Fibroblast of skin of right biceps (primary cell): ENCODE measurements at places on chromosomes 6 and 20.

DNA sequence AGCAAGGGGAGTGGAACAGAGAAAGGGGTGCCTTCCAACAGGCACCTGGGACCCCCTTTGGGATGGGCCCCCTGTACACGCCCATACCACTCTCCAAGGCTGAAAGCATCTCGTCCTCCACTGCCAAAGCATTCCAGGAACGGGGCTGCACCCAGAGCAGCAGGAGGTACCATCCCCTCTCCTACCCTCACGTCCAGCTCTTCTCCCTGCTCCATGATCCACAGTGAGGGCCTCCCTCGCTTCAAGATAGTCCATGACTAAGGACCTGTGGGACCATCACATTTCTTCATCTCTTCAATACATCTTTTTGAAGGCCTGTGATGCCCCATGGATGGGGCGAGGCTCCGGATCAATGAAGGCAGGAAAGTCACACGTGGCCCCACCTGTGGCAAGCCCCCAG is 209.9 kb downstream of the ANKRD60 start:
- no peak for DNase-seq

- DNase-seq, result no peak
Observed at GRCh38 chr20:46997187-46997586, 102.5 kb downstream of the EYA2 start.

- DNase-seq, result no peak
Observed at GRCh38 chr20:44765701-44766347, 20.2 kb downstream of the KCNK15 start.

- DNase-seq, result no peak
Observed at GRCh38 chr6:145809211-145809610, 5.4 kb downstream of the FBXO30 start.

DNA sequence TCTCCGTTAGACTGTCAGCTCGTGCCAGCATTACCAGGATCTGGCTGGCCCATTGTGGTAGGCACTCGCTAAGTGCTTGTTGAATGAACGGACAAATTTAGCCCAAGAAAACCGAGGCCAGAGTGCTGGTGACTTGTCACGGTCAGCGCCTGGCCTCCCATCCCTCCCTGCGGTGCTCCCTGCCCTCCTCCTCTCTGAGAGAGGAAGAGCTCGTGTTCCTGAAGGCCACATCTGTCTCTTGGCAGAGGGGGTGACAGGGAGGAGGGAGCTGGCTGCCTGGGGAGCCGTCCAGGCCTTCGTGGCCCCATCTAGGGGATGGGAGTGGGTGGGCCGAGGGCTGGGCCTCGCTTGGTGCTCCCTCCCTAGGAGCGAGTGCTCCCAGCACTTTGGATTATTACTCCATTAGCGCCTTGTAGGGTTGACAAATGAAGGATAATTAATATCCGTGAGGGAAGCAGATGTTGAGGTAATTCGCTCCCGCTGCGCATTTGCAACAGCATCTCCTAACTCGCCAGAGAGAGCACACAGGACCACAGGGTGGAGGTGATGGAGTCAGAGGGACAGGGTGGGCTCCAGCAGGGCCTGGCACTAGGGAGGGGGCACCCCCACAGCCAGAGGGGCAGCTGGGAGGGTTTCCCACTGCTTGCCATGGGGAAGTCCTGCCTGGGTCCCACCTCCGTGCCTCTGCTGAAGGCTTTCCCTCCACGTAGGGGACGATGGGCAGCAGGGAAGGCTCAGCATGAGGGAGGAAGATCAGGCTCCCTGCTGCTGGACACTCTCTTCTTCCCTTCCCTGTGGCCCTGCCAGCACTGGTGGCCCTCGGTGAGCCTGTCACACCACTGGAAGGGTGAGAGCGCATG is 37.0 kb downstream of the VSTM2L start:
- DNase-seq, result no peak

DNA sequence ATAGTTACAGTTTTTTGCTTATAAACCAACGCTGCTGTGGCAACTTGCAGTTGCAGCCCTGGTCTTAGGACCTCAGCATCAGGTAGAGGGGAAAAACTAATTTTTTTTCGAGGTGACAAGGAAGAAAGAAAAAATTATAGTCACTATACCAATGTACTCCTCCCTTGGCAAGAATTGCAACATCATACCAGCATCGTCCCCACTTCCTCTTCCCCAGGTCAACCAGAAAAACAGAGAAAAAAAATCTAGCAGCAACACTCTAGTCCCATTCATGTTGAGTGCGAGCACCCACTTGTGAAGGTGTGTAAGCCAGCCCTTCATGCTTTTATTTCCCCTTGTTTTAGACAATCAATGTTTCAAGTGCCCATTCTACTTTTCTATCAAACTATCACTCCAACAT is 13.1 kb upstream of the DCBLD1 start:
- DNase-seq, result no peak

GRCh38 chr20:58619864-58620431 is 31.1 kb upstream of the STX16 start:
- peak; percentile 17 for DNase-seq

- DNase-seq, result peak; percentile 95
Observed at GRCh38 chr6:100084316-100084990, 90.4 kb upstream of the MCHR2 start.

- DNase-seq, result no peak
Observed at GRCh38 chr6:158270389-158271127, 41.7 kb upstream of the TULP4 start.

- DNase-seq, result no peak
Observed at GRCh38 chr6:52523378-52524142, 53.3 kb downstream of the TRAM2 start.

- DNase-seq, result peak; percentile 24
Observed at GRCh38 chr20:47295921-47296426, 60.5 kb downstream of the ZMYND8 start.

DNA sequence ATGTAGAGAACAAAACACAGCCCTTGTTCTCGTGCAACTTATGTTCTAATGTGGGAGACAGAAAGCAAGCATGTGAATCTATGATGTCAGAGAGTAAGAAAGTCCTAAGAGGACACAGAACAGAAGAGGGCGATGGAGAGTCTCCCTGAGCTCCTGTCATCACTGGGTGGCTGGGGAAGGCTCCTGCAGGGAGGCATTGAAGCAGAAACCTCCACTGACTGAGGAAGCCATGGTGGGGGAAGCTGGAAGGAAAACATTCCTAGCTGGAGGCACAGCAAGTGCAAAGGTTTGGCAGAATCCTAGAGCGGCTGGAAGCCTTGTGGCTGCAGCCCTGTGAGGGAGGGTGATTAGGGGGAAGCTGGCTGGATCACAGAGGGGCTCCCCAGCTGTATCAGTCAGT is 248.0 kb downstream of the CDH26 start:
- peak; percentile 62 for DNase-seq

- no peak for DNase-seq
Observed at GRCh38 chr6:24358219-24358821, 461 bp upstream of the DCDC2 start.

- DNase-seq, result peak; percentile 40
Observed at GRCh38 chr6:132357120-132357519, 44.2 kb downstream of the MOXD1 start.

GRCh38 chr6:116766506-116767176 is 1.1 kb upstream of the FAM162B start:
- DNase-seq, result no peak

GRCh38 chr6:159595173-159595572 is 97.9 kb downstream of the SOD2 start:
- DNase-seq, result peak; percentile 51

- no peak for DNase-seq
Observed at GRCh38 chr6:13001927-13002326, 285.4 kb downstream of the PHACTR1 start.

DNA sequence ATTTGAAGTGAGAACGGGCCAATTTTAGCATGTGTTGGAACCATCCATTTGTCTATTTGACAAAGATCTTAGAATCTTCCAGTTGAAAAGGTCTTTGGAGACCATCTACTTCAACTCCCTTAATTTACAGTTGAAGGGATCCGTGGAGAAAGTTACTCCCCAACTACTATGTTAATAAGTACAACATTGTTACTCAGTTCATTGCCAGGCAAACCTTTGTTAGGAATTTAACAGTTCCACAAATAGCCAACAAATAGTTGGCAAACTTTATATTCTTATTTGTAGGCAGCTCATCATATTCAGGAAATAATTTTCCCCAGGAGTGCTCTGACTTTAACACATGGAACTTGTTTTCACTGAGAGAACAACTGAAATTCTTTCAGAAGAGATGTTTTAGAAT is 81.0 kb upstream of the FLRT3 start:
- DNase-seq, result no peak

- no peak for DNase-seq
Observed at GRCh38 chr6:35036059-35036827, 104.9 kb downstream of the TCP11 start.

GRCh38 chr20:12591949-12592470 is 416.8 kb upstream of the SPTLC3 start:
- no peak for DNase-seq

DNA sequence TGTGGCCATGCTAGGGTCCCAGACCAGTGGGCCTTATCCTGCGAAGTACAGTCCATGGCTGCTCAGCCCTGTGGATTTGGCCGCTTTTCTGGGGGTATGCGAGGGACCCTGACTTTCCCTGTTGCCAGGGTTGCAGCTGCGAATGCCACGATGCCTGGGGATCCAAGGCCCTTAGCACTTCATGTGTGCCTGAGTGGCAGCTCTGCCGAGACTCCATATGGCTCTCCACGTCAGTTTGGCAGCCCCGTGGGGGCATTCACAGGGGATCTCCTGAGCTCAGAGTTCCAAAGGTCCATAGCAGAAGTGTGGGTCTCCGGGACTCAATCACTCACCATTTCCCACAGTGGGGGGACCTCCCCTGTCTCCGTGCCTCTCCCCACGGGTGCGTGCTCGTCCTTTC is 319.5 kb downstream of the DOK5 start:
- no peak for DNase-seq

DNA sequence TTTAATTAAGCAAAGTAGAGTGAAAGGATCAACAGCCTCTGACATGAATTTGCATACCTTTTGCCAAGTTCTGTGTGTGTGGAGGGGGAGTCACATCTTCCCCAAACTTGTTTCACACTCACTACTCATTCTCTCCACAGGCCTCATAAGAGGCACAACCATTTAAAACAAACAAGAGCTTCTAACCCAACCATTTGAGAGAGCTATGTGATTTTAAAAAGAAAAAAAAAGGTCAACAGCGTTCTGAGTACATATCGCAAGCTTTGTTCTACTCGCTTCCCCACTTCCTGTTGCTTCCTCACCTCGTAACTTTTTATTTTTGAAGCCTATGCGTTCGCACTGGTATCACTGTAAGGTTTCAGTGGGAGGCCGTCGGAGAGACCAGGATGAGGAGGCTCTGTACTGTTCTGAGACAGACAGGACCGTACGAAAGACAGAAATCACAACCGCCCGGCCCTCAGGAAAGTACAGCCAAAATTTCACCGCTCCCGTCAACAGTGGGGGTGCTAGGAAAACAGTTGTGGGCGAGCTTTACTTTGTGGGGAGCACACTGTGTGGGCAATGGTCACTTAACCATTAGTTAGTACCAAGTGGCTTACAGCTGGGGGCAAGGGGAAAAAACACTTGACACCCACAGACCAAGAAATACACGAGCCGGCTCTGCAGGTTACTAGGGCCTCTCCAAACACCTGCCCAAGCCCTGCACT is 61.3 kb downstream of the TRERF1 start:
- DNase-seq, result no peak
